ENCODE measurements at places on chromosomes 3 and 15.

DNA sequence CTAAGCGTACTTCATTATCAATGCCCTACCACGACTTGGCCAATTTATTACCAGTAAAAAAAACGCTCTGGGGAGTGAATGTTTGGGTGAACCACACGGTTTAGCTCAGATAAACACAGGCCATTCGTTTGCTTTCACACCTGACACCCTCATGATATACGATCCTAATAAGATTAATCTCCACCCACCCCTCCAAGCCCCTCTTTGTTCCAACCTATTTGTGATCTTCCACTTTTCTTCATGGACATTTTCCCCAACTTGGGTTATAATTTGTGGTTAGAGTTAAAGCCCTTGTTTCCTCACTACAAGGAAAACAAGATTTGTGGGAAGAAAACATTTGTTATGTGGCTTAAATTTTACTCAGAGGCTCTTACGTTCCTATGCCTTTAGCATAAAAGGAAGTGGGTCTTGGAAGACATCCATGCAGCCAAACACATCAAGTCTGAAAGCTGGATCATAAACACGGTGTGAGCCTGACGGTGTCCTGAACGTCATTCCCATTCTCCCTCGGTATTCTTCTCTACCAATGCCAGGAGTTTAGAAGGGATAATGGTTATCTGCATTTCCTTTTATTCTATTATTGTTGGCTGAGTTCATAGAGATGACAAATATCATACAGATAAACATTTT lies 518.9 kb downstream of the NR2F2 start:
- DNase-seq, result no peak

DNA sequence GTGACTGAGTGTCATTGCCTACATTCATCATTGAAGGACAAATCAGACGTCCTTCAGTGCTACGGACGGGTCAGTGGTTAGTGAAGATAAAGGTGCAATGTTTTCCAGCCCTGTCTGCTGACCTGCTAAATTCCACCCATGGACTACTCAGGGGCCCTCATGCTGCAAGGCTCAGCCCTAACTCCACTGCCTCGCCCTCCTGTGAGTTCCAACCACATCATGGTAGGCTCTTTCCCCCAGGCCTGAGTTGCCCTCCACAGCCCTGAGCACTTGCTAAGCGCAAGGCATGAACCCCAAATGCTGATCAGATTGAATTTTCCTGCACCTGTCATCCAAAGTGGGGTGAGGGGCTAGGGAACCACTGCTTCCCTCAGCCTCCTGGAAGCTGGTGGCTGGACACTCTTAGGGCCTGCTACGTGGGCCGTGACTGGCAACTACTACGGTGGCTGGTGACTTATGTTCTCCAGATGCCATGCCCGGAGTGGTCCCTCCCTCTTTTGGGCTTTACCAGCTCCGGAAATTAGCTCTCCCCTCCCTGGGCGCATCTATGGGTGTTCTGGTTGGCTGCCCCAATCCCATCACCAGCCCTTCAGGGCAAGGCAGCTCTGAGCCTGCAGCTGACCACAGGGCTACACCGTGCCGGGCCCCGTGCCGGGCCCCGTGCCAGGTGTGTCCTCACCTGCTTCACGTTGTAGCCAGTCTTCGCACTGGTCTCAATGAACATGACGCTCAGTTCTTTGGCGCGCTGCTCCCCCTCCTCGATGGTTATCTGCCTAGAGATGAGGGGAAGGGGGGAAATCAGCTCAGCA lies 32.1 kb downstream of the SRPRB start:
- DNase-seq, result no peak

DNA sequence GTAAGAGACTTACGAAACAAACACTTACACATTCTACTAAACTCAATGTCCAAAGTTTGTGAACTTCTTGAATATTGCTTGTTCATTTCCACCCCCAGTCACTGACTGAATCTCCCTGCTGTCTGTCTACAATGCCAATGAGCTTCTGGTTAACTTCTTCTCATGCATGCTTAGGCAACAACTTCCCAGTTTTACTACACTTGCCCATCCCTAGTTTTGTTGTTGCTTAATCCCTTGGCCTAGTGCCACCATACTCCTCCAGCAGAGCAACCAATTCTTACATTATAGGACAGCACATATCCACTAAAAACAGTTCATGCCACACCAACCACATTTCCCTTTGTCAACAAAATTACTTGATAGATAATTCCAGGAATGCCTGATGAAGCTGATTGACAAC lies 40.9 kb upstream of the CCR2 start:
- peak; percentile 97 for DNase-seq

DNA sequence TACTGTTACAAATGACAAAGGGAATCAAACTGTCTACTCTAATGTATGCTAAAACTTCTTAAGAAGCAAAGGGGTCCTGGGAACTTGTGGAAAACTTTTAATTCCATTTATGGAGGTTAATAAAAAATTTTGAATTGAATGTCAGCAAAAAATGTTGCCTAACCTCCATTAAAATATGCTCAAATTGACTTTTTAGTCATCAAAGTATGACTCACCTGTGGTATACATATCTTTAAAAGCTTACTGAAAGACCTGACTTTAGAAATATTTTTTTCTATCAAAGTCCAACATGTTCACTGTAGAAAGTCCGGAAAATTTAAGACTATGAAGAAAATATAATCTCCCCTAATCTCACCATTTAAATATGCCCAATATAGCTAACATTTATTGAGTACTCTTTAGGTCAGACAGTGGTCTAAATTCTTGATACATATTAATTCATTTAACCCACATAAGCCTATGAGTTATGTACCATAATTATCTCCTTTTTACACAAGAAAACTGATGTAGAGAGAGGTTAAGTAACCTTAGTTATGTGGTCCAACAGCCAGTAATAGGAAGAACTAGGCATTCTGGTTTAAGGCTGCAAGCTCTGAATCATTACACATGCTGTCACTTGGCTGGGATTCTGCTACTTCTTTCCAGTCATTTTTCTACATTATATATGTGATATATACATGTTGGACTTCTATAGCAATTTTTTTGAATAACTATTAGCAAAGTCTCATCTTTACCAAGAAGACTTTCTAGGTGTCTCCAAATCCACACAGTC lies 83.6 kb downstream of the PDZRN3 start:
- DNase-seq, result no peak

- no peak for DNase-seq
Observed at GRCh38 chr15:69272891-69273290, 25.8 kb upstream of the PAQR5 start.

GRCh38 chr3:49673715-49674496 lies at the start of gene APEH:
Gene APEH (plus strand): TSS chr3:49674351. CDS start chr3:49674402, 51 bp downstream.
- DNase-seq, result peak; percentile 99

DNA sequence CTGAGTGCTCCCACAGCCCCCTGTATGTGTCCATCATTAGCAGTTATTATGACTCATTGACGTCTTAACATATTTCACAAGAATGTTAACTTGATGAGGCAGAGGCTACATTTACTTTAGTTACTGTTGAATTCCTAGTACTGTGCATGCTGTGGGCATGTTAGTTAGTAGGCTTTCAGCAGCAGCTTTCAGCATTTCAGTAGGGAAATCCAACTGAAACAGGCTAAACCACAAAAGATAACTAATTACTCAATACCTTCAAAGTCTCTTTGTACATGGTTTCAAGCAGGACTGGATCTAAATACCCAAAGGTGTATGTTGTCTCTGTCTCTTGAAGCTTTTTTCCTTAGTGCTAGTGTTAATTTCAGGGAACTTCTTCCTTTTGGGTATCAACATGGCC lies 229.9 kb upstream of the SUCLG2 start:
- DNase-seq, result no peak

DNA sequence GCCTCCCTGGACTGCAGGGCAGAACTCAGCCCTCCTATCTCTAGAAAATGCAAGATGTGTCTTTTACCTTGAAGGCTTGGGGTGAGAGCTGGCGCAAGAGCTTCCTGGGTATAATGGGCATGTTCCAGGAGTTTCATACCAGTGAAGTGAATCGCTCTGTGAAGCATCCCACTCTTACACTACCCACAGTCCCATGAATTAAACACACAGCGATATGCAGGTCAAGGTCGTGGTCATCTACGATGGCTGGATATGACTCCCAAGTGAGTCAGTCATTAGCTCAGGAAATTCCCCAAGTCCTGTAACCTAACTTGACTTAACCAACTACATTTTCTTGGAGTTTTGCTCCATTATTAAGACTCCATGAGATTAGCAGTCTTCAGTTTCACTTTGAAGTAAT lies 439.7 kb downstream of the NTRK3 start:
- no peak for DNase-seq

GRCh38 chr3:42746455-42747450 lies 26.3 kb downstream of the CCDC13 start:
- DNase-seq, result no peak

DNA sequence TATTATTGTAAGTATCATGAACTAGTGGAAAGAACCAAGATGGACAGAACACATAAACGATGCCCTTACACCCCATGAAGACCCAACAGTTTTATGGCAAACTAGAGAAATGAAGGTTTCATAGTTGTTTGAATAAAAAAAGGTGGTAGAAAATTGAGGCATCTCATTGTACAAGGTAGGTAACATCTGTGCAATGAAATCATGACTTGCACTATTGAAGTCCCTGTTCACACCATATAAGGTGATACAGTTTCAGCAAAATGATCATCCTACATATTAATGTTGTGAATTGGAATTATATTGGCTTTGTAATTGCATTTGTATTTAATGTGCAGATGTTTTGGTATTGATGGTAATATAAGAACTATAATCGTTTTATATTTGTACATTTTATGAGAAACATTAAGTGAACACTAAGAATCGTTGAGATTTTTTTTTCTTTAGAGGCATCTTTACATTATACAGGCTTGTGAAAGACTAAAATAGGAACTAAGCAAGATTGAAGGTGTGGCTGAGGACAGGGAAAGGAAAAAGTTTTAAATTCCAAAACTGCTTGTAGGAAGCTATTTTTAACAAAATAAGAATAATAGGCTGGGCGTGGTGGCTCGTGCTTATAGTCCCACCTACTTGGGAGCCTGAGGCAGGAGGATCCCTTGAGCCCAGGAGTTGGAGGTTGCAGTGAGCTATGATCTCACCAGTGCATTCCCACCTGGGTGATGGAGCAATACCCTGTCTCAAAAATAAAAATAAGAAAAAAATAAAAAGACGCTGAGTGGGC lies 48.5 kb downstream of the CGNL1 start:
- no peak for DNase-seq

GRCh38 chr3:153553605-153553945 lies 391.5 kb downstream of the RAP2B start:
- DNase-seq, result no peak

- peak; percentile 83 for DNase-seq
Observed at GRCh38 chr15:89070197-89071124, 17.8 kb upstream of the ABHD2 start.

- no peak for DNase-seq
Observed at GRCh38 chr3:33488683-33489082, 48.5 kb upstream of the UBP1 start.

- no peak for DNase-seq
Observed at GRCh38 chr15:101048176-101048575, 129.0 kb downstream of the LRRK1 start.

DNA sequence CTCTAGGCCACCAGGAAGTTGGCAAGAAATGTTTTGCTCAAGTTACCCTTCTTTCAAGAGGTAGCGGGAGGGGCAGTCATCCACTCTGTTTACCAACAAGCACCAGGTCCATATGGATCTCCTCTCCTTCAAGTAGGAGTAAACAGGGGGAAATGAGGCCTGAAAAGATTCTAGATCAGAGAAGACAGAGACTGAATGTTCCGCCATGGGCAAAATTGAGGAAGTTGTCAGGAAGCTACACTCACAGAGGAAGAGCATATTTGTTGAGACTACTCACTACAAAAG lies 81.6 kb downstream of the KLF15 start:
- DNase-seq, result peak; percentile 56
